ENCODE measurements at places on chromosomes 1 and 21. TPM values are rescaled to one million over a fixed set of nuclear protein-coding genes. Genes with fewer than 3 reads are reported as not detected.

FAAH gene
- total RNA-seq, result 1.2 TPM

DNA sequence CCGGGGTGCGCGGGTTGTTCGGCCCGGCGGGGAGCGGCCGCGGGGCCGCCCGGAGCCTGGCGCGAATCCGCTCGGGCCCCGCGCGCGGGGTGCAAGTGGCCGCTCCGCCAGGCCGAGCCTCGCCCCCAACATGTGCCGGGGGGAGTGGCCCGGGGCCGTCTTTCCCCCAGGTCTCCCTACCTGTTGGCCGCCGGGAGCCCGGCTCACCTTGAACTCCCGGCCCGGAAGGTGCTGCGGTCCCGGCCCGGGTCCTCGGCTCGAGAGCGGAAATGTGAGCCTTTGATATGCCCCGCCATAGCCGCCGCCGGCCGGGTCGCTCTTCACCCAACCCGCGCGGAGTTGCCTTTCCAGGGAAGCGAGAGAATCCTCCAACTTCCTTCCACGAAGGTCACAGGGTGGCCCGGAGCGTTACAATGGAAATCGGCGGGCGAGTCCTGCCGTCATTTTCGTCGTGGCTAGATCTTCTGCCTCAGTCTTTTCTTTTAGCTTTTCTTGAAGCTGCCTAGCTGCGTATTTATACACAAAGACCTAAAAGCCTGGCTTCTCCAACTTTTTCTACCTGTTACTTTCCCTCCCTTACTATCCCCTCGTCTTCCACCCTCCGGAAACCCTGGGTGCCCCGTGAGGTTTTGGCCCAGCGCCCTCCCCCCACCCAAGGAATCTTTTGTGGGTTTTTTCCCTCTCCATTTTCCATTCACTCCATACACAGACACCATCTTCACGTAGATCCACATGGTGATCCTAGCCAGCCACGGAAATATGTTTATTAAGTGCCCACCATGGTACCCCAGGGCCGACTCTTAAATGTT is 867 bp downstream of the PTGFRN start:
- DNase-seq, result no peak

DNA sequence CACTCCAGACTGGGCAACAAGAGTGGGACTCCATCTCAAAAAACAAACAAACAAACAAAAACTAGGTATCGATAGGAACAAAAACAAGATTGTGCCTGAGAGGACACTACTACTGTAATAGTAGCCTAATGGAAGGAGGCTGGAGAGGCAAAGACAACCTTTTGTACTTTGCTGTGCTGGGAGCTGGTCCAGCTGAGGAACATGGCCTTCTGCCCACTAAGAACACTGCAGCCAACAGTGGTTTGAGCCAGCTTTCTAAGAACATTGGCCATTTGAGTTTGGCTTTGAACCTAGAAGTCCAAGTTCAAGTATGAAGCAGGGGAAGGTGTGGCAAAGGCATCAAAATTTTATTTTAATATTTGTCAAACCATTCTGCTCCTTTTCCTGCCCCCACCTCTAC is 22.7 kb upstream of the RGS8 start:
- DNase-seq, result no peak

DNA sequence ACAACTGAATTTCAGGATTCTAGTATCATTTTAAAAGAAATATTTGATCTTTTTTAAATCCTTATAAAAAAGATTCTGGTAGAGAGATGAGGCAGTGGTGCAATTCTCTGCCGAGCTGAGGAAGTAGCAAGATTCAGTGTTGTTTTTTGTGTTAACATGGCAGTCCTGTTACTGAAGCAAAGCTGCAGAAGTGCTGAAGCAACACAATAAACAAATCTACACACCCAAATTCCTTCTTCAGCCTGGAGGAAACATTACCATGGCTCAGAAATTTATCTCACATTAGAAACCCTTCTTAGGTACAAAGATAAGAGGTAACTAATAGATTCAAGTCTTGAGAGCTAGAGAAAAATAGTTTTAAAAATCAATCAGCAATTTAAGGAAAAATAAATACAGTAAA is 216.0 kb downstream of the DENND1B start:
- DNase-seq, result no peak

DNA sequence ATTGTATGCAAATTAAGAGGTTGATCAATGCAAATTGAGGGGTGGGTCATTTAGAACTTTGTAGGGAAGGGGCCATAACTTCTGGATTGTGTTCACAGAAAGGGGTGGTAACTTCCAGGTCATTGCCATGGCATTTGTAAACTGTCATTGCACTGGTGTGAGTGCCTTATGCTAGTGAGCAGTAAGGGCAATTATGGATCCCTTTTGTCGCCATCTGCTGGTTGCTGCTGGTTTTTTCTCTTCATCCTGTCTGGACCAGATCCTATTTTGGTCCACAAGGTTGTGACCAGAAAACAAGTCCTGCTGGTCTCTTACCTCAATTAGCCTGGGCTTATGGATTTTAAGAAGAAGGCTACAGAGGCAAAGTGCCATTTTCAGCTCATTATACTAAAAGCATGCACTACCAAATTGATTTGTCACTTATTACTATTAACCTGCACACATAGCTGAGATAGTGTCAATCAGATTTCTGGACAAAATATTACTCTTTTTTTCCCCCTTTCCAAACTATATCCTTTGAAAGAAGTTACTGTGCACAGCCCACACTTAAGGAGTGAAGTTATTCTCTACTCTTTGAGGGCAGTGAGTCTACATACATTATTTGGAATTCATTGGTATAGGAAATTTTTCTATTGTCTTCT is 196.2 kb downstream of the ZC3H11B start:
- peak; percentile 18 for DNase-seq

DNA sequence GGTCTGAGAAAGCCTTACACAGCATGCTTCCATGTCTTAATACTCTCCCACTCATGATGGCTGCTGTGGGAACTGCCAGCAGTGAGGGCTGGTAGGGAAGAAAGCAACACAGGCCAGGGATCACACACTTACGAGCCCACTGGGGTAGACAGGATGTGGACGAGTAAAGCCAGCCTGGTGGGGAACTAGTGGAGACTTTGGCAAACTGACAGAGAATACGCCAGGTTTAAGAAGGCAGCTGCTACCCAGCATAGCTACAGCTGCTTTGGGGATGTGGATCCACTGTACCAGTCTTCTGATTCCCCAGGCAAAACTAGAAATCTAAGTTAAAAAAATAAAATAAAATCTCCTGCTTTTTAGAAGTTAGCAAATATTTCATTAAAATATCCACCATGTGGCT is 664.0 kb downstream of the SMYD3 start:
- DNase-seq, result no peak

DNA sequence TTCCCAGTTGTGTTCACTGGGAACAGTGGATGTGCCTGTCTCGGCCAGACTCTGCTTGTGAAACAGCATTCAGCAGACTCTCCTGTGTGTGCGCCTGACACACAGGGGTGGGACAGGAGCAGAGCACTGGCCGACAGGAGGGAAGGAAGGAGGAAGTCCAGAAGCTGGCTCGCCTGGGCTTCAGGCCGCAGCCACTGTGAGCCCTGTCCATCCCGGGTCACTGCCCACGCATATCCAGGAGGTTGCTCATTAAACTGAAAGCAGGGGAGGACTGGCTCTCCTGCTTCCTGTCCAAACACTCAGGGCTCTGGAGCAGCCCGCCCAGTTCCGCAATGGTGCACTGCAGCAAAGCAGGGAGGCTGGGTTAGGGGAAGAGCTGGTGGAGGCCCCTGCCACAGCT is 218.7 kb upstream of the VAMP3 start:
- peak; percentile 37 for DNase-seq

GRCh38 chr1:5947978-5948680 is 44.1 kb downstream of the NPHP4 start:
- no peak for DNase-seq

- DNase-seq, result peak; percentile 36
These were observed at the start of gene TRIM46 for GRCh38 chr1:155173478-155174323. Gene TRIM46 (plus strand): TSS chr1:155173849. CDS start chr1:155173967, 118 bp downstream.

GRCh38 chr1:43267291-43267805 is 2.4 kb upstream of the TMEM125 start:
- DNase-seq, result peak; percentile 68

- DNase-seq, result no peak
These were observed 54.7 kb upstream of the BEND5 start for GRCh38 chr1:48831120-48831978.

- no peak for DNase-seq
These were observed 856 bp downstream of the LHX9 start for GRCh38 chr1:197917805-197918651.

CRNN gene
- total RNA-seq, result not detected

- peak; percentile 39 for DNase-seq
These were observed 32.4 kb upstream of the PPP1R15B start for GRCh38 chr1:204443871-204444581.

KPRP gene
- not detected for total RNA-seq

- DNase-seq, result no peak
These were observed 158.0 kb downstream of the GPATCH2 start for GRCh38 chr1:217472915-217473314.

DNA sequence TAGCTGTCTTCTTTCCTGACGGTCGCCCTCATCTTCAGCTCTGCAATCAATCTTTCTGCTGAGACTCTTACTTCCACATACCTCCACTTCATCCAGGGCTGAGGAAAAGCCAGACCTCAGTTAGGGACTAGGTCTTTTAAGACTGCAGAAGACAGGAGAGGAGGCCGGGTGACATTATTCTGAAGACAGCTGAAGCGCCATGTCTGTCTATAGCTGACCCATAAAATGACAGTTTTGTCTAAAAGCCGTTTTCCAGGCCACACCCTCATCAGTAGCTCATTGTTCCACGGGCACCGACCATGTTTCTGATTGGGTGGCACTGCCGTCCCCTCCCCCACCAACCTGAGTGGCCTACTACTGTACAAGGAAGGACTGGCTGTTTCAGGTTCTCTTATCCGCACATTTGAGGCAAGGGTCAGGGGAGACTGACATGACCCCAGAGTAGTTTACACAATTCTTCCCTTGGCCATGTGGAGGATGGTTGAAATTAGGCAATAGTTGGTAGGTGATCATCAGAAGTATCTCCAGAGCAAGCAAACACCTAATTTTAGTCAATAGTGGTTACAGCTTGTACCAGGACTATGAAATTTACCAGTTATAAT is at the start of gene ADCY10:
TSS of gene ADCY10 (minus strand) at position 240 of the 602 bp plus-strand sequence. CDS start 8,994 bp downstream, outside the sequence.
- DNase-seq, result no peak

- peak; percentile 75 for DNase-seq
These were observed 45.8 kb downstream of the MIGA1 start for GRCh38 chr1:77825131-77825709.

- no peak for DNase-seq
These were observed 82.5 kb downstream of the EDEM3 start for GRCh38 chr1:184672013-184672726.

- no peak for DNase-seq
These were observed 243.4 kb downstream of the NUF2 start for GRCh38 chr1:163565166-163565565.

TBX15 gene
- total RNA-seq, result 0.07 TPM

DNA sequence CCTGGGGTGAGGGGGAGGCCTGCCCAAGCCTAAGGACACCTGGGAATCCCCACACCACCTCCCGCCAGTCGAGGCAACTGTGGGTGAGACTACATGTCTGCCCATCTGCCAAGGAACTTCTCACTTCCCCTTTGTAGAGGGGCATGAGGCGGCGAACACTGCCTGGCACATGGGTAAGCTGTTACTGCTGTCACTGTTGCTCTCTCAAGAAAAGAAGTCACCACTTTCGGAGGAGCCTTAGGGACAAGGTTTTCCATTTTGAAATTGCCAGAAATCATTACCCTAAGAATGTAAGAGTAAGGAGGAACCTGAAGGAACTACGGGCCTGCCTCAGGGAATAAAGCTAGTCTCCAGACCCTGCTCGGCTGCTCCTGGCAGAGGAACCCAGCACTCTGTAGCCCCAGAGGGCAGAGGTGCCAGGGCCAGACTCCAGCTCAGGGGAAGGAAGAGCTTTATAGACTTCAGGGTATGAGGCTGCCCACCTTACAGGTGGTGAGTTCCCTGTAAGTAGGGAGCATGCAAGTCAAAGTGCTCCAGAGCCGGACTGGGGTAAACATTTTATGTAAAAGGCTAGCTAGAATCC is 23.3 kb downstream of the SLC2A1 start:
- DNase-seq, result no peak

VANGL2 gene
- total RNA-seq, result 26.1 TPM

- DNase-seq, result no peak
These were observed 130.2 kb upstream of the PTGFR start for GRCh38 chr1:78360584-78360983.

- DNase-seq, result peak; percentile 47
These were observed 487.5 kb upstream of the CHRM3 start for GRCh38 chr1:238898856-238899255.

GRCh38 chr1:153217212-153217611 is at the start of gene PRR9:
Gene PRR9 (plus strand): TSS chr1:153217584. CDS start chr1:153218145, 561 bp downstream.
- peak; percentile 10 for DNase-seq

GRCh38 chr1:224373008-224373590 is 16.4 kb downstream of the CNIH4 start:
- no peak for DNase-seq

SV2A gene
- total RNA-seq, result 6.8 TPM

- no peak for DNase-seq
These were observed 48.1 kb upstream of the BACH1 start for GRCh38 chr21:29250636-29251035.
